Upper lobe of left lung (tissue), 6 donors: ENCODE measurements at places on chromosomes 2 and 18.

DNA sequence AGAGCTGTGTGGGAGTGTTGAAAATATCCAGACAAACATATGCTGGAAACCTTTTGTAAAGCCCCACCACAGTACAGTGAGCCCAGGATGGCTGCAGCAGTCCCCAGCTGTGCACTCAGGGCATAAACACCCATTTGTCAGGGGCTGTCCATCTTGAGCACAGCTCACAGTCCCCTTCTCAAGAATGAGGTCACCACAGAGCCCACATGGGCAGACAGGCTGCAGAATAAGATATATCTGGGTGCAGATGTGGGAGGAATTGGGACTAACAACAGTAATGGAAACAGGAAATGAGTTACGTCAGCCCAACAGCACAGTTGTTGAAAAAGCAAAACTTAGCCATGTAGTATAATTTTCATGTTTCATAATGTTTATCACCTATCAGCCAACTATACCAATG, 219.6 kb downstream of the ETAA1 start:
- DNase-seq = no peak

DNA sequence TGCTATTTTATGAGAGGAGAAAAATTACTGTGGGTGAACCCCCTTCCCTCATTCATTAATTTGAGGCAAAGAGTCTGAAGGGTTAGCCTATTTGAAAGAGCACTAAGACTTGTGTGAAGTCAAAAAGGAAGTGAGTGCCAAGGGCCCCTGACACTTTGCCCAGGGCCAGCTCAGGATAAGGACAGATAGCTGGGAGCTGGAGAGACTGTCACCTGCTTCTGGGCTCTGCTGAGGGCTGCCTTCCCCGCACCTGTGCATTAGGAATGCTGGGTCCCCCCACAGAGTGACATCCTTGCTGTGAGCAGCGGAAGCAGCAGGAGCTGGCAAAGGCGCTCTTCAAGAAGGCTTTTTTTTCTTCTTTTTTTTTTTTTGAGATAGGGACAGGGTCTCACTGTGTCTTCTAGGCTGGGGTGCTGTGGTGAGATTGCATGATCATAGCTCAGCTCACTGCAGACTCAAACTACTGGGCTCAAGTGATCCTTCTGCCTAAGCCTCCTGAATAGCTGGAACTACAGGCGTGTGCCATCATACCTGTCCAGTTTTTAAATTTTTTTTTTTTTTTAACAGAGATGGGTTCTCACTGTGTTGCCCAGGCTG, 148.3 kb downstream of the AQP4 start:
- no peak for DNase-seq

GRCh38 chr18:42004653-42005052, 49.6 kb downstream of the PIK3C3 start:
- no peak for DNase-seq

GRCh38 chr2:237062585-237062984, 23.1 kb upstream of the COPS8 start:
- no peak for DNase-seq

DNA sequence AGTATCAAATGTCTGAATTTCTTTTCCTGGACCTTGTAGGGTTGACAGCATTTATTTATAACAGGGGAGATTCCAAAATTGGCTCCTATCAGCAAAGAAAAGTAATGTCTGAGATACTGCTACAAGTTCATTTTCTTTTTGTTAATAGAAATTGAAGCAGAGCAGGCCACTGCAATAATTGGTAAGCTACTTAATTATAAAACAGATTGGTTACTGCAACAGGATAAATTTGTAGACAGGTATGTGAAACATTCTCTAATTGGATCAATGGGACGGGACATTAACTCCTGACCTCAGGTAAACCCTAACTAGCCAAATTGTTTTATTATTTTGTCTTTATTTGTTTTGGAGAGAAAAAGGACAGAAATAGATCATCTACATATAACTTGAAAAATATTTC, 20.5 kb downstream of the NIFK start:
- no peak for DNase-seq

GRCh38 chr2:69222953-69223658, 163.9 kb downstream of the GFPT1 start:
- DNase-seq = no peak

GRCh38 chr2:144745424-144745823, 225.5 kb upstream of the ZEB2 start:
- DNase-seq = no peak

GRCh38 chr2:21416226-21416625, 292.5 kb downstream of the TDRD15 start:
- no peak for DNase-seq

- no peak for DNase-seq
These were observed 99.5 kb upstream of the SLC66A3 start for GRCh38 chr2:11055679-11056215.

DNA sequence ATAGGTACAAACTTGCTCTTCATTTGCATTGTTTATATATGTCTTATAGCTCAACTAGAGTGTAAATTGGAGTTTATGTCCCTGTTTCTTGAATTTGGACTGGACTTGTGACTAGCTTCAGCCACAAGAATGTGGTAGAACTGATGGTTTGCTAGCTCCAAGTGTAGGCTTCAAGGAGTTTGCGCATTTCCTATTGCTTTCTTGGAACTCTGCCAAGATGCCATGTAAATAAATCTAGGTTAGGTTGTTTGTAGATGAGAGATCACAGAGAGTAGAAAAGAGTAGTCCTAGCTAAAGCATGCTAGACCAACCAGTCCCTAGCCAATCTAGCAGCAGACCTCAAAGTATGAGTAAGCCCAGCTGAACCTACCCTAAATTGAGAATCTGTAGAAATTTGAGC, 183.0 kb upstream of the CYP26B1 start:
- DNase-seq = no peak

- DNase-seq = peak; percentile 73
These were observed 14.4 kb downstream of the RAB12 start for GRCh38 chr18:8623549-8624106.

- DNase-seq = no peak
These were observed 78.5 kb downstream of the UGGT1 start for GRCh38 chr2:128169497-128169896.

DNA sequence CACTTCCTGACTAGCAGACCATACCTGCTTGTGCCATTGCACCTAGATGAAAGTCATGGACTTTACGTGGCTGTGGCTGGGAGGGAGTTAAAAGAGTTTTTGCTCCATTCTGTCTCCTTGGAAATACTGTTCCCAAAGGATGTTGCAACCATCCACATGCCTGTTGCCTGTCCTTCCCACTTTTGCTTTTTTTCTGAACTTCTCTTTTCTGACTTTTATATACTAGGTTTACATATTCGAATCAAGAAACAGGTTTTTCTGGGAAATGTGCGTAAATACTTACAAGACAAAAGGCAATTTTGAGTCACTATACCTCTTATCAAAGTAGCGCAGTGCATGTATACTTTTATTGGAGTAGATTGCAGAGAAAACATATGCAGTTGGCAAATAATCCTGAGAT, 244.8 kb downstream of the PRKCE start:
- DNase-seq = no peak

DNA sequence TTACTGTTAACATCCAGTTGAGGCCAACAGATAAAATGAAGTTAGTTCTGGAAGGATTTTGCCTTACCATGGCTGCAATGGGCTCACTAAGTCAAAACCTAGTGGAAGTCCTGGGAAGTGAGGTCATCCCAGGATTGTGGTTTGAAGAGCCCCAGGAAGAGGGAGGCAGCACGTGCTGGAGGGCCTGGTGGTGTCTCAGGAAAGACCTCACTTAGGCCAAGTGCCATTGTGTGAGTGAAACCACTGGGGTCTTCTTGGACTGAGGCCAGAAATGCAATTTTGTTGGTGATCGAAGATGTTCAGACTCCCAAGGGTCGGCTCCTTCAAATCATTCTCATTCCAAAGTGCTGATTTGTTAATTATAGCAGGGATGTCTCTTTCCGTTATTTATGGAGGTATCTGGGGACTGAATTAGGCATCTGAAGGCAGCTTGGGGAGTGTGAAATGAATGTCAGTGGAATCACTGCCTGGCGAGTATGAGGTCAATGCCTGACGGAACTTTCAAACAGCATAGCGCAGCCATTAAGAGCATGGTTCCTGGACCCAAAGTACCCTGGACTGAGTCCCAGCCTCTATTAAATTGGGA, 60.0 kb downstream of the IL1R2 start:
- no peak for DNase-seq

DNA sequence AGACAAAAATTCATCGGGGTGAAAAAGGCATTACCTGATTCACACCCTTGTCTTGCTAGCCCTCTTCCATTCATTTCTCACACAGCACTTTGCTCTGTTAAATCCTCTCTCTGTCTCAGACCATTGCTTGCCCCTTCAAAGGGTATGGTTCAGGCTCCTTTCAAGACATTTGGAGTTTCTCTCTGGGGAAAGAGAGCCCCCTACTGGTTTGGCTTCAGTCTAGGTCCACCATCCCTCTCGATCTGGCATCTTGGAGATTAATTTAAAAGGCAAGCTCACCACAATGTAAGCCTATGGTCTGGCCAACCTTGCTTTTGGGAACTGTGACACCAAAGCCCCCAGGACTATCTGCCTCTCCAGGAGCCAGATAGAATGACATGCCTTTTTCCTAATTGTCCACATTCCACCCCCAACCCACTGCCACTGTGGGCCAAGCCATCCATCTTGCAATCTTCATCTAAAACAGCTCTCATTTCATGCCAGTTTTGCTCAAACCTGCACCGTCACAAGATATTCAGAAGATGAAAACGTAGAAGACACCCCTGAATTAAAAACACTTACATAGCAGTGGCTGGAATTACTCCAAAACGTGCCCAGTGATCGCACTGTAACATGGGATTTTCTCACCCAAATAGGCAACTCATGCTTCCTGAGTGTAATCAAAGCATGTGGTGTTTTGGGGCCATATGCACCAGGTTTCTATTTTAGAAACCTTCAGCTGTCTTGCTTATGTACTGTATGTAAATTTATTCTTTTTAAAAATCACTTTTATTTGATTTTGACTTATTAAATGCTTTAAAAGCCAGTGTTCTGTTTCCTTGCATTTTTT, 93.9 kb downstream of the FARSB start:
- no peak for DNase-seq

GRCh38 chr2:25651066-25651465, 22.3 kb downstream of the DTNB start:
- no peak for DNase-seq

GRCh38 chr18:59737776-59738300, 40.6 kb upstream of the CCBE1 start:
- DNase-seq = no peak

- DNase-seq = no peak
These were observed 46.0 kb upstream of the RIT2 start for GRCh38 chr18:43161528-43161927.

GRCh38 chr2:231364961-231365810, 30.3 kb upstream of the B3GNT7 start:
- DNase-seq = no peak

DNA sequence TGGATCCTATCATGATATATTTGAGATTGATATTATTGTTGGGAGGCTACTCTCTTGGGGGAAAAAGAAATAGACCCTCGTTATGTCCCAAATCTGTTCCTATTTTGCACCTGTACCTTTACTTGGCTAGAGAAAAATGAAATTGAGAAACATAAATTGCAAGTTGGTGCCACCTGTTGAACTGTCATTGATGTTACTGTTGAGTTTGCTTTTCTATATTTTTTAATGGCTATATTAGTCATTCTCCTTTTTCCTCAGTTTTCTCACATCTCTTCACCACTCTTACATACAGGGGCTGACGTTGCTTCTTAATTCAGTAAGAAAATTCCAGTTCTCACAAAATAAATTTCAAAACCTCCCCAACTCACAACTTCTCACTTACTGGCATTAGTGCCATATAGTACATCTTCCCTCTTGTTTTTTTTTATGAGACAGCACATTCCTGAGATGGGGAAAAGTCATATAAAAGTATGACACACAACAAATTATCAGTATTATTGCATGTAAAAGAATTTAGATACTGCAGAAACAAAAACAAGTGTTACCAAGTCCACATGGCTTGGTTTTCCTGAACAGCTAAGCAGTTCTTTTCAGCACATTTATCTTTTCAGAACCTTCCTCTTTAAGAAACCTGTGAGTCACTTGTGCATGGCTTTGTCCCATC, 348.3 kb upstream of the DSEL start:
- no peak for DNase-seq

GRCh38 chr2:75233965-75234364, 34.6 kb upstream of the TACR1 start:
- no peak for DNase-seq

GRCh38 chr2:240623531-240624010, 1.7 kb upstream of the GPR35 start:
- DNase-seq = no peak

DNA sequence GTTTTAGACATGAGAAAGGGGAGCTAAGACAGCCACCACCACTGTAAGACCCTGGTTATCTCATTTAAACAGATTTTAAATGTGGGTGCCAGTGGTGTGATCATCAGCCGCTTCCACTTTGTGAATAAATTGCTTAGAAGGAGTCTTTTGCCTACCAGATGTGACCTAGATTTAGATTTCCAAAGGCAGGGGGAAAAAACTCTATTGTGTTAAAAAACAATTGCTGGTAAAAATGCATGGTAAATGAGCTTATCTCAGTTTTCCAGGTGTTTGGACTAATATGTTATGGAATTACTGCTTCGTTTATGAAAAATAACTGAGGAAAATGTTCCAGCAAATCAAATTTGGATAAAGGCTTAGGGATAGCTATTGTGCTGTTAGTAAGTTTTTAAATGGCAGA, 466.3 kb upstream of the RAB12 start:
- DNase-seq = no peak

- no peak for DNase-seq
These were observed 526.9 kb upstream of the ID2 start for GRCh38 chr2:8154936-8155335.

DNA sequence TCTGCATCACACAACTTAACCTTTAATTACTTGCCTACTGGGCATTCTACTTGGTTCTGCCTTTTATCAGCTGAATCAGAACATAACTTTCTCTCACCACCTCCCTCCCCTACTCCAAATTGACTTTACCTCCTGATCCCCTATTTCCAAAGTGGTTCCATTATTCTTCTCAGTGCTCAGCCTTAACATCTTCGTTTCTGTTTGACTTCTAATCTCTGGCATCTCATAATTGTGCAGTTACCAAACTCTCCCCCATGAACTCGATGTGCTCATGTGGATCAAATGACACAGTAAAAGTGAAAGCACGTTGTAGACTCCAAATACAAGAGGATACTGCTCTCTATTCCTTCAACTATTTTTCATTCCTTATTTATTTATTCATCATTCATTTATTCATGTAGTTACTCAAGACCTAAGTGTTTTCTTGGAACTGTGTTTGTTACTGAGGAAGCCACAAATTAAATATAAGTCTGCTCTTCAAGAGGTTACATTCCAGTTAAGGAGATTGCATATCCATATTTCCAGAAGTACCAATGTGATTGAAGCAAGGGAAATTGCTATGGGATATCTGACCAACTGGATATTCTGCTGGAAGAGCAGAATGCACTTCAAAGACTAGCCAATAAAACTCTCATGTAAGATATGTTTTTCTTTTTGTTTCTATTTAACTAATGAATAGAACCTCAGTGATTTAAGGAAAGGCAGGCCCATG, 158.8 kb downstream of the TMEFF2 start:
- no peak for DNase-seq

GRCh38 chr2:24459224-24460161, 31.6 kb upstream of the NCOA1 start:
- no peak for DNase-seq

- no peak for DNase-seq
These were observed 192.8 kb downstream of the ZFP36L2 start for GRCh38 chr2:43033466-43034241.
